Stimulated activated naive CD8-positive, alpha-beta T cell treated with anti-CD3 and anti-CD28 coated beads, Interleukin-15, Interleukin-2, amounts not matched to agents 100 U/mL and 50 U/mL, for 24 hours (primary cell): ENCODE measurements at places on chromosomes 3 and 15.
A peak's percentile ranks its signal among the peaks of the same experiment; 100 is the strongest.

DNA sequence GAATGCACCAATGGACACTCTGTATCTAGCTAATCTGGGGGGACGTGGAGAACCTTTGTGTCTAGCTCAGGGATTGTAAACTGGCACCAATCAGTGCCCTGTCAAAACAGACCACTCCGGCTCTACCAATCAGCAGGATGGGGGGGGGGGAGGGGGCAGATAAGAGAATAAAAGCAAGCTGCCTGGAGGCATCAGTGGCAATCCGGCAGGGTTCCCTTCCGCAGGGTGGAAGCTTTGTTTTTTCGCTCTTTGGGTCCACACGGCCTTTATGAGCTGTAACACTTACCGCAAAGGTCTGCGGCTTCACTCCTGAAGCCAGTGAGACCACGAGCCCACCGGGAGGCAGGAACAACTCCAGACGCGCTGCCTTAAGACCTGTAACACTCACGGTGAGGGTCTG lies 827.1 kb downstream of the PLOD2 start:
- no peak for DNase-seq

GRCh38 chr3:33372218-33373081 lies 67.8 kb downstream of the UBP1 start:
- DNase-seq: peak; percentile 42

DNA sequence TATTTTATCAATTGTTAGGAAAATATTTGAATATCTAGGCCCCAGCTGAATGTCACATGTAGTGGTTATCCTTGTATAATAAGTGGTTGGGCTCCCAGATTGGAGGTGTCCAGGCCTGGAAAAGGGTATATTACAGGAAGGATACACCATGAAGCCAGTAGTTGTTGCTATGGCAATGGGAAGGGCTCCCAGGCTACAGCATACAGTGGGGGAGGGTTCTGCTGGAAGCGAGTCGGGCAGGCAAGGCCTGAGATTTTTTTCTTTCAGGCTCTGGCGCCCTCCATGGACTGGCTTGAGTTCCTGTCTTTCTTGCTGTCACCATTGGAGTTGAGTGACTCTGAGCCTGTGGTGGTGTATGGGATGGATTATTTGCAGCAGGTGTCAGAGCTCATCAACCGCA lies 8.9 kb downstream of the ECE2 start:
- DNase-seq: peak; percentile 27

GRCh38 chr3:33313331-33313730 lies 36.1 kb downstream of the FBXL2 start:
- no peak for DNase-seq

DNA sequence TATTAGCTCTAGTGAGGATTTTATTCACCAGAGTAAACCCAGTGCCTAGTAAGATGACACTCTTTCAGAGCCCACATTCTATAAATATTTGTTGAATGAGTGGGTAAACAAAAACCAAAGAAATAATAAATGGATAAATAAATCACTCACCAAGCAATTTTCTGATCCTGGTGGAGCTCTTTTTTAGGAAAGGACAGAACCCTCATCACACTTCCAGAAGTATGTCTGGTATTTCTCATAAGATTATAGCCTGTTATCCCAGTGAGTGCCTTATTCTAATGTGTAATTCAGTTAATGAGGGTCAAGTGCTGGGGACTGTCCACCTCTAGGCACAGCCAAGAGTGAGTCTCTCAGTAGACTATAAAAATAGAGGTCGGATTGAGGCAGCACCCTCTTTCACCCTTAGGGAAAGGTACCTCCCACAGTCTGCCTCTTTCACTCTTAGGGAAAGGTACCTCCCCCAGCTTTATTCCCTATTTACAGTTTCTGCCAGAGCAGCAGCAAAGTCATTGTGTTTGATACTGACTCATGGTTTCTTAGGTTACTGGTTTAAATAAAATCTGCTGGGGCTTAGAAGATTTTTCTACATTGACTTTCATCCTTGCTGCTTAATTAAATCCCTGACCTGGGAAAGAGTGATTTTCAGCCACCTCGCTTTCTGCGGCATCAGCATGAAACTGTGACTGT lies 145.0 kb downstream of the STAC start:
- no peak for DNase-seq

DNA sequence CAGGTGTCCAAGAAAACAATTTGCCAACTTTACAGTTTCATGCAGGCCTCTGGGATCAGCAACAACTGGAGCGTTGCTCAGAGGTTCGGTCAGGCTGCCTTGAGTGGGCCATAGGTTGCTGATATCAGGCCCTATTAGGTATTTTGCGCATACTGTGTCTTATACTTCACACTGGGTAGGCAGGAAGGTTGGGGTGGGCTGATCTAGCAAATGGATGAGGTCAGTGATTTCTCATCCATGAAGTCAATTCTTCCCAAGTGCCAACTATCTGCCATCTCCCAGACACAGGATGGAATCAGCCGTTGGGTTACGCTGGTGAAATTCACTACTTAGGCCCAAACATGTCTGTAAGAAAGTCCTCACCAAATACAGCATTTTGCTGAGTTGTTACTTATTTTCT lies 77.6 kb downstream of the SLC7A14 start:
- DNase-seq: no peak

- no peak for DNase-seq
Measured at GRCh38 chr3:188526057-188526456, 372.1 kb downstream of the LPP start.

GRCh38 chr3:55203546-55203945 lies 275.7 kb upstream of the LRTM1 start:
- DNase-seq: no peak
